ENCODE measurements at places on chromosomes 1 and 21. TPM values are rescaled to one million over a fixed set of nuclear protein-coding genes. Genes with fewer than 3 reads are reported as not detected.

Gene LRRC53
- total RNA-seq, result not detected

Gene SETDB1
- total RNA-seq, result 42.3 TPM

Gene USH2A
- total RNA-seq, result under 0.01 TPM

Gene SLC9C2
- total RNA-seq, result not detected

Gene SLC30A10
- total RNA-seq, result not detected

Gene FCRL6
- not detected for total RNA-seq

Gene CDK11A
- 22.1 TPM for total RNA-seq

Gene LAD1
- total RNA-seq, result not detected

Gene GABRD
- total RNA-seq, result not detected

Gene NCSTN
- total RNA-seq, result 165 TPM

Gene MAP3K21
- under 0.01 TPM for total RNA-seq

Gene F13B
- total RNA-seq, result under 0.01 TPM

Gene DCST2
- total RNA-seq, result not detected

Gene PLA2G2D
- total RNA-seq, result not detected

Gene CHML
- total RNA-seq, result 12.1 TPM

Gene HHAT
- total RNA-seq, result 5.1 TPM

Gene FCGR1A
- total RNA-seq, result not detected

Gene HES4
- 0.29 TPM for total RNA-seq

Gene FMO1
- not detected for total RNA-seq

Gene GJB3
- total RNA-seq, result not detected

Gene LRRC7
- total RNA-seq, result not detected

Gene NUF2
- 1.8 TPM for total RNA-seq

Gene CCDC185
- total RNA-seq, result not detected

Gene KIF2C
- total RNA-seq, result 3.8 TPM

Gene GJC2
- 0.88 TPM for total RNA-seq

Gene IL24
- total RNA-seq, result not detected

Gene EXO1
- total RNA-seq, result 6.2 TPM

Gene SLC26A9
- total RNA-seq, result not detected

Gene CLCNKB
- 0.29 TPM for total RNA-seq

Gene PADI1
- under 0.01 TPM for total RNA-seq
